ENCODE measurements at places on chromosomes 1 and 21. TPM values are rescaled to one million over a fixed set of nuclear protein-coding genes. Genes with fewer than 3 reads are reported as not detected.
A peak's percentile ranks its signal among the peaks of the same experiment; 100 is the strongest.

DNA sequence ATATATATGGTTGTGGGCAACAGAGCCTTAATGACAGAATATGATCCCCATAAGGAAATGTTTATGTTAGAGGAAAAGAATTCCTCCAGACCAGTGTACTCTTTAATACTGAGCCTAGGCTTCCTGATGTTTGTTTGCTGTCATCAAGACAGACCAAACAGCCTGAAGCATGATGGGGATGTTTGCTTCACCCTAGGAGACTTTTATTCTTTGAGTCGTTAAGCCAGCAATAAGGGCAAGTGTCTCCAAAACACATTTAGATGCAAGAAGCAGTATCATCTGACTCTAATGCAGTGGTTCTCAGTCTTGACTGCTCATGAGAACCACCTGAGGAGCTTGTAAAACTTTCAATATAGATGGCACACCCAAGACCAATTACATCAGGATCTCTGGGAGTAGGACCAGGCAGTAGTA is 33.1 kb downstream of the UBE2U start:
- DNase-seq: no peak
- no peaks in the 10 kb centered on the region for H3K4me1 ChIP-seq
- H3K36me3 ChIP-seq: no peaks in the 10 kb centered on the region
- no peaks in the 10 kb centered on the region for H3K27me3 ChIP-seq
- H3K4me3 ChIP-seq: no peak overlapping the region
- H3K27ac ChIP-seq: no peak overlapping the region

GRCh38 chr21:31221043-31221442 is 123.0 kb downstream of the TIAM1 start:
- H3K4me3 ChIP-seq: no peak overlapping the region
- H3K36me3 ChIP-seq: no peaks in the 10 kb centered on the region
- DNase-seq: no peak
- H3K27me3 ChIP-seq: no peaks in the 10 kb centered on the region

GRCh38 chr21:45938453-45938755 is 43.2 kb upstream of the COL6A1 start:
- no peak for DNase-seq
- H3K4me3 ChIP-seq: no peak overlapping the region
- H3K4me1 ChIP-seq: no peaks in the 10 kb centered on the region

GRCh38 chr1:11335417-11336056 is 62.5 kb downstream of the UBIAD1 start:
- H3K4me3 ChIP-seq: no peak overlapping the region
- no peaks in the 10 kb centered on the region for H3K36me3 ChIP-seq
- no peaks in the 10 kb centered on the region for H3K4me1 ChIP-seq
- H3K27me3 ChIP-seq: peaks cover 20% of the 10 kb centered on the region
- H3K27ac ChIP-seq: no peak overlapping the region

GRCh38 chr21:45908536-45909237 is 72.9 kb upstream of the COL6A1 start:
- no peaks in the 10 kb centered on the region for H3K4me1 ChIP-seq
- peak; percentile 28 for DNase-seq
- H3K36me3 ChIP-seq: no peaks in the 10 kb centered on the region
- H3K27ac ChIP-seq: no peak overlapping the region
- H3K4me3 ChIP-seq: no peak overlapping the region
- H3K27me3 ChIP-seq: no peaks in the 10 kb centered on the region

- H3K4me1 ChIP-seq: peaks cover 87% of the 10 kb centered on the region
- H3K36me3 ChIP-seq: no peaks in the 10 kb centered on the region
- DNase-seq: no peak
Measured at GRCh38 chr1:19435181-19435580, 50.2 kb downstream of the CAPZB start.

DNA sequence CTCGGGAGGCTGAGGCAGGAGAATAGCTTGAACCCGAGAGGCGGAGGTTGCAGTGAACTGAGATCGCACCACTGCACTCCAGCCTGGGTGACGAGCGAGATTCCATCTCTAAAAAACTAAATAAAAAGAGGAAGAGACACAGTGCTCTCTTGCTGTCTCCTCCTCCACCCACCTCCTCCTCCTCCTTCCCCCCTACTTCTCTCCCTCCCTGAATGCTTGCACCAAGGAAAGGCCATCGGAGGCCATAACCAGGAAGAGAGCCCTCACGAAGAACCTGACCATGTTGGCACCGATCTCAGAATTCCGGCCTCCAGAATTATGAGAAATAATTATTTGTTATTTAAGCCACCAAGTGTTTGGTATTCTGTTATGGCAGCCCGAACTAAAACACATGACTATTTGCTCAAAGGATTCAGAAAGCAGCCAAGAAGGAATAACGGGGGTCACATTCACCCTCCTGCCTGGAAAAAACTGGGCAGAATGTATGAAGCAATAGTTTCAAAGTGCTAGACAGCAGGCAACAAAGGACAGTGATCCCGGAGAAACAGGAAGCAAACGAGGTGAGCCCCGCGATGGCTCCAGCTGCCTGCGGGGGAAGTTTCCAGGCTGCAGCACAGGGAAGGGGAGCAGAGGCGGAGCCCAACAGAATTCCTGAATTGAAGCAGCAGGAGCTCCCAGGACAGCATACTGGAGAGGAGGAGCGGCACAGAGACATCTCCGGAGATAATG is 35.8 kb downstream of the LDLRAD1 start:
- H3K4me1 ChIP-seq: peaks cover 13% of the 10 kb centered on the region
- H3K27ac ChIP-seq: peak overlapping the region; percentile 56
- H3K27me3 ChIP-seq: no peaks in the 10 kb centered on the region
- H3K4me3 ChIP-seq: peak overlapping the region; percentile 46
- DNase-seq: peak; percentile 48

DNA sequence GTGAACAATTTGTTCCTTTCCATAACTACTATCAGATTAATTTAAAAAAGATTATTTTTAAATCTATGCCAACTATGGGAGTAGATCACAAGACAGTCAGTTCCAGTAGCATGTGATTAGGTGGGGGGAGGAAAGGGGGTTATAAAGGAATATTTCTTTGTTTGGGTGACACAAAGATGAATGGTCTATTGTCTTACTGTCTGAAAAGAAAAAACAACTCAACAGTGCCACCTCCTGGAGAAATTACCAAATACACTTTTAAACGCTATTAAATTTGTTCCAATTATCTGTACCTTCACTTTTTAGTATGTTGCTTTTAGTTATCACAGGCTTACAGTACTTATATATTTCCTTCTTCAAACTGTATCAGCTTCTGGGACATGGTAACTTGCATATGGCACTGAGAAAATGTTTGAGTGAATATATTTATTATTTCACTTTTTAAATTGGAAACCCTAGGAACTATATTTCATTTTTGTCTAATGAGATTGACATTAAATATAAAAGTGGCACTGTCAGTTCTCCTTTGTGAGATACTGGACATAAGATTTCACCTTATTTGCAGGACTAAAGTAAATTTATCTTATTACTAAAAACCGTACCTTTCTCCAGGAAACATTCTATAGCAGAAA is 1.7 kb upstream of the SORT1 start:
- DNase-seq: no peak
- H3K4me3 ChIP-seq: no peak overlapping the region
- H3K36me3 ChIP-seq: peaks cover 48% of the 10 kb centered on the region

GRCh38 chr1:182684116-182684828 is at the start of gene RGS8:
Gene RGS8 (minus strand): TSS chr1:182684587. CDS start chr1:182669649, 14,938 bp downstream.
- H3K27me3 ChIP-seq: no peaks in the 10 kb centered on the region
- H3K27ac ChIP-seq: no peak within 1 kb of the TSS
- DNase-seq: no peak
- H3K4me1 ChIP-seq: no peaks in the 10 kb centered on the region

DNA sequence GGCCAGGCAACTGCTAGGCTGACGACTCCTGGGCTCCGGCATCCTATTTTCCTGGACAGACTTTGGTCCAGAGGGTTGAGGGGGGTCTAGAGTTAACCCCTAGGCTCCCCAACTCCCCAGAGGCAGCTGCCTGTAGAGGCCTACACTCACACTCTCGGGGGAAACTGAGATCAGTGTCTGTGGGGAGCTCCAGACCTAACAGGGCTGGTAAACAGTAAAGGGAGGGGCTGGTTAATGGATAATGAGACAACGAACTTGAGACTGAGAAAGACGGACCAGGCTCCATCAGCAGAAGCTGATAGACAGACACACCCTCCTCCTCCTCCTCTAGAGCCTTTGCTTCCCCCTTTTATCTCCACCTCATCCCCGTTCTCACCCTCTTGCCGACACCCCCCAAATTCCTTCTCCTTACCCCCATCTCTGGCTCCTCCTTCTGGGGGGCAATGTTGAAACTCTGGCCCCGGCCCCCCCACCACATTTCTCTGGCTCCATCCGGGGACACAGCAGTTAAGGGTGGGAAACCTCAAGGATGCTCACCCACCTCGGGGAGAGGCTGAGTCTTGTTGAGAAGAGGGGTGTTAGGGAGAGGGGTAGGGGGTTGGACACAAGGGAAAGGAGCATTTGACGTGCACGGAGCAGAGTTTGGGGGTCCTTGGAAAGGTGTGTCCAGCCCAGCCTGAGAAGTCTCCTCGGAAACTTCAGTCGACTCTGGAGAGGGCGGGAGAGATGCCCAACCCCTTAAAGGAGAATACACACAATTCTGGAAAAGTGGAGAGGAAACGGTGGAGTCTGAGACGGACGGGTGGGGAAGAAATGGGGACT is at the start of gene MTMR11:
TSS of gene MTMR11 (minus strand) at position 710 of the 822 bp plus-strand sequence. CDS start at position 478, 232 bp downstream.
- H3K27me3 ChIP-seq: no peaks in the 10 kb centered on the region
- peaks cover 43% of the 10 kb centered on the region for H3K4me1 ChIP-seq
- no peaks in the 10 kb centered on the region for H3K36me3 ChIP-seq
- H3K27ac ChIP-seq: peak within 1 kb of the TSS; percentile 62
- peak within 1 kb of the TSS; percentile 56 for H3K4me3 ChIP-seq

- no peak overlapping the region for H3K27ac ChIP-seq
- H3K4me3 ChIP-seq: no peak overlapping the region
- peaks cover 4% of the 10 kb centered on the region for H3K4me1 ChIP-seq
- H3K27me3 ChIP-seq: no peaks in the 10 kb centered on the region
- DNase-seq: no peak
Measured at GRCh38 chr1:36994294-36994693, 40.0 kb downstream of the GRIK3 start.

DNA sequence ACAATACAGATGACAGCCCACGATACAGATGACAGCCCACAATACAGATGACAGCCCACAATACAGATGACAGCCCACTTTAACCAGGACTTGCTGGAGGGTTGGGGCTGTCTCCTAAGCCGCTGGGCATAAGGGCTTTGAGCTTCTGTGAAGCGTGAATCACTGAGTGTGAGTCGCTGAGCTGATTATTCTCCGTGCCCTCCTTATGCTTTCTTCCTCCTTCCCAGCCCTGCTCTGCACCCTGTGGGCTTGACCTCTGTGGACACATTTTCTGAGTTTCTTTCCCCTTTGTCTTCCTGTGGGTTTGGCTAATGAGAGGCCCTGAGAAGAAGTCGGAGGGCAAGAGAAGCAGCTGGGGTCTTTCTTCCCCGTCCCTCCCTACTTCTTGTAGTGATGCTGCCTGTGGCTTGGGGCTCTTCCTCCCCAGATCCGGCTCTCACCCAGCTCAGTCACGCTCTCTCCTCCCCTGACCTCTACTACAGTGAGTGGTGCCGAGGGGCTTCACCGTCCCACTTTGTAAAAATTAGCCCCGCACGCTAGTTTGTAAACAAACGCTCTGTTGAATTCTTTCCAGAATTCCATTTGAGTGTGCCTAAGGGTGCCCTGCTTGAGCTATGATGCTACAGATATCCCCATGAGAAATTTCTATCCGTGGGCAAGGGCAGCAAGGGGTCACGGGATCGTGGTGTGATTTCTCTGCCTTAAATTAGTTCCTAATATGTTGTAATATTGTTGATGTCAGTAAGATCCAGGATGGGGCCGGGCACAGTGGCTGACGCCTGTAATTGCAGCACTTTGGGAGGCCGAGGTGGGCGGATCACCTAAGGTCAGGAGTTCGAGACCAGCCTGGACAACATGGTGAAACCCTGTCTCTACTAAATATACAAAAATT is 46.4 kb upstream of the SOD1 start:
- no peak overlapping the region for H3K4me3 ChIP-seq
- no peaks in the 10 kb centered on the region for H3K4me1 ChIP-seq
- no peaks in the 10 kb centered on the region for H3K36me3 ChIP-seq
- peak; percentile 70 for DNase-seq
- H3K27ac ChIP-seq: no peak overlapping the region

DNA sequence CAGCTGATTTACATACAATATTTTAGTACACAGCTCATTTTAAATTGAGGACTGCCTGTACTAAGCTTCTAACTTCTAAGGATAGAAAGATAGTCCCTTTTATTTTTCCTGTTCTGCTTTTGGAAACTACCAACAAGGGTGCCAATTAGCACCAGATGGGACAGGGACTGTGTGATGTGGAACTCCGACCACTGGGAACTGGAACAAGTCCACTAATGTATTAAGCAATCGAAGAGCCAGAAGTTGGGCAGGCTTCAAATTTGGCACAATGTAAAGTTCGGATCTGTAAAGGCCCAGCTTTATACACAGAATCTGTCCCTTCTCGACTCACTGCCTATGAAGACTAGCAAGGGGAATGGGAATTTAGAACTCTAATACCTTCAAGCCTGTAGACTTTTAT is 149.3 kb downstream of the ZC3H11B start:
- H3K4me1 ChIP-seq: no peaks in the 10 kb centered on the region
- H3K36me3 ChIP-seq: no peaks in the 10 kb centered on the region
- H3K4me3 ChIP-seq: no peak overlapping the region
- no peak for DNase-seq
- no peaks in the 10 kb centered on the region for H3K27me3 ChIP-seq

DNA sequence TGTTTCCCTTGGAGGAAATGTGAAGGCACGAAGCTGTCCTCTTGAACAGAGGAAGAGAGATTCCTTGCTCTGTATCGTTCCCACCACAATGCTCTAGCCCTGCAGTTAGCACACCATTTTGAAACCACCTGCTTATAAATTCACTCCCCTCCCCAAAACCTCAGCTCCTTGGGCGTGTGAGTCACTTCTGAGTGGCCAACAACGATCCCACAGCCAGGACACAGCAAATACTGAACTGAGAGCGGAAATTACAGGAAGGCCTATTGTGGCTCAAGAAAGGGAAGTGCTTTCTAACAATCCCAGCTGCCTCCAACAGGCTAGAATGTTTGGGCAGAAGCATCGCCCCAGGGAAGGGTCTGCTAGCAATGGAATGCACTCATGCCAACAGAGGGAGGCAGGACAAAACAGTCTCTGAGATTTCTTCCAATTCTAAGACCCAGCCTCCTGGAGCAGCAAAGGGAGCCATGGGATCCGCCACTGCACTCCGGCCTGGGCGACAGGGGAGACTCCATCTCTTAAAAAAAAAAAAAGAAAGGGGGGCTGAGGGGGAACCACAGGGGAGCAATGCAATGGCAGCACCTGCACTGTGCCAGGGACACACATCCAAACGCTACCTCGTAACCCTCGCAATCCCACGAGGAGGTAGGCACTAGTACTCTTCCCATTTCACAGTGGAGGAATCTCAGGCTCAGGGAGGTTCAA is 1.9 kb downstream of the TMEM53 start:
- H3K27me3 ChIP-seq: no peaks in the 10 kb centered on the region
- H3K36me3 ChIP-seq: no peaks in the 10 kb centered on the region
- peak; percentile 66 for DNase-seq
- H3K4me3 ChIP-seq: peak overlapping the region; percentile 67

VAV3 gene
- 11.3 TPM for total RNA-seq

PDE9A gene
- 12.8 TPM for total RNA-seq

TAS1R3 gene
- 0.65 TPM for total RNA-seq

RPE65 gene
- total RNA-seq: not detected

CDA gene
- 5.3 TPM for total RNA-seq

NHLH1 gene
- total RNA-seq: 0.15 TPM

FCRL6 gene
- total RNA-seq: 2.3 TPM
